ENCODE measurements at places on chromosomes 4 and X. TPM values are rescaled to one million over a fixed set of nuclear protein-coding genes. Genes with fewer than 3 reads are reported as not detected.
A peak's percentile ranks its signal among the peaks of the same experiment; 100 is the strongest.

DNA sequence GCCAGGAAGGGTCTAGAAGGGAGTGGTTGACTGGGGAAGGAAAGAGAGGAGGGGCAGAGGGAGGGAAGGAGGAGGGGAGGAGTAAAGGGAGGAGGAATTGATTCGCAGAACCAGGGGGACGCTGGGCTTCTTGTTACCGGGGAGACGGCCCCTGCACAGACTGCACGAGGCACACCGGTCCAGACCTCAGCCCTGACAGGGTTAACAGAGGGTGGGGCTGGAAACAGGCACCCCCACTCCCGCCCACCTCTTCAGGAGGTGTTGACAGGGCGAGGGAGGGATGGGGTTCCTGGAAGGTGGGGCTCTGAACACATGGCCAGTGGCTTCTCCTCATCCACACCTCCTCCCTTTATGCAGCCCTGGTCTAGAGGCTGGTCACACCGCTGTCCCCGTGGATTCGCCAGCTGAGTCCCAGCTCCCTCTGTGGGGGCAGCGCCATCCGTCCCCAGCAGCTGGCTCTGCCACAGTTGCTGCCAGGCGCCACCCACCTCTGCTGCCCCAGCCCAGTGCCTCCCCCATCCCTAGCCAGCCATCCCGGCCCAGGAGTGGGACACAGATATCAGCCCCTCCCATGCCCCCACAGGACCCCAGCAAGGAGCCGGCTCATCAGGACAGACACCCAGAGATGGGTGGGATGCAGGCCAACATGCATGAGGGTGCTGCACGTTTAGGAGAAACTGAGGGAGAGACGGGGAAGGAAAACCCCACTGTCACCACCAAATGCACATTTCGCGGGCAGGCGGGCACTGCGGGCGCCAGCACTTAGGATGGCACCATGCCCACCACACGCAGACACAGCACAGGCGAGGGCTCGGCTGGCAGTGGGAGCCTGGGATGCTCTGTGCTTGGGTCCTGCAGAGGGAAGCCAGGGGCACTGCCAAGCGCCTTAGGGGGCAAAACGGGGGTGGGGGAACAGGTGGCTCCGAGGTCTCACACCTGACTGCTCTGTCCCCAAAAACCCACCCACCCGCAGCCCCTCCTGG lies 87.6 kb downstream of the ABLIM2 start:
- DNase-seq, result no peak

DNA sequence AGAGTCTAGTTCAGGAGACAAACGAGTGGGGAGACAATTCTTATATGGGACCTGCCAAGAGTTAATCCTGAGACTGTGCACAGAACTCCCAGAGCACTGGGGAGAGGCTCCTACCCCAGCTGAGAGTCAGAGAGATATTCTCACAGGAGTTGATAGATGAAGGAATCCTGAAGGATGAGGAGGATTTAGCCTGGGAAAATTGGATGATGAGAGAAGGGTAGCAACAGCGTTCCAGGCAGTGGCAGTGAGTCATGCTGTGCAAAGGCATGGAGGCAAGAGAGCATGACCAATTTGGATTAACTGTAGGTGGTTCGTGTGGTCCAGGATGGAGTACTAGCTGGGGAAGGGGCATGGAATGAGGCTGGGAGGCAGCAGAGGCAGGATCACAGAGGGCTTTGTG lies 318.6 kb downstream of the LDB2 start:
- DNase-seq, result no peak

The BBS7 gene
- polyA plus RNA-seq, result 4.0 TPM

The NPNT gene
- polyA plus RNA-seq, result not detected

The CITED1 gene
- not detected for polyA plus RNA-seq

DNA sequence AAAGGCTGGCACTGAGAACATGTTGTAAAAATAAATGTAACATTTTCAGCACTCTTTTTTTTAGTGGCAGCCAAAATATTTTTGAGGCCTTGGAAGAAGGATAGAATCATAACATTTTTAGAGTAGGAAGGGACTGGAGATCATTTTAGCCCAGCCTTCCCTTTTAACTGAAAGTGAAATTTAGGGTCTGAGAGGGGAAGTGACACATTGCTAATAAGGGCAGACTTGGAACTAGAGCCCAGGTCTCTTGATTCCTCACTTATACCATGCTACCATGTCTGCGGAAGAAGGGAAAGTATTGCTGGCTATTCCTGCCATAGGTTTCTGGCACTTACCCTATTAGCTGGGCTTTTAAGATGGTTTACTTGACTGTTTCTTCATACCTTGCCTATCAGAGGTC lies 4.8 kb downstream of the WDR44 start:
- DNase-seq, result peak; percentile 33

GRCh38 chr4:92636038-92636806 lies 332.5 kb downstream of the GRID2 start:
- DNase-seq, result no peak

The KIF4A gene
- 0.06 TPM for polyA plus RNA-seq

The SLC38A5 gene
- 23.2 TPM for polyA plus RNA-seq

GRCh38 chrX:39859991-39860861 lies 237.5 kb downstream of the BCOR start:
- peak; percentile 18 for DNase-seq

- DNase-seq, result no peak
Observed at GRCh38 chrX:109614951-109615350, 10.0 kb downstream of the KCNE5 start.

The ZDHHC15 gene
- not detected for polyA plus RNA-seq

The EVC2 gene
- polyA plus RNA-seq, result not detected

Measured in B cell (primary cell).